ENCODE measurements at places on chromosomes 2 and 18. TPM values are rescaled to one million over a fixed set of nuclear protein-coding genes. Genes with fewer than 3 reads are reported as not detected.

Gene SLC19A3
- 10.1 TPM for polyA plus RNA-seq

Gene CCDC150
- polyA plus RNA-seq: 27.5 TPM

Gene RGPD3
- 0.49 TPM for polyA plus RNA-seq

Gene RND3
- 44.5 TPM for polyA plus RNA-seq

Gene CCDC148
- polyA plus RNA-seq: 8.4 TPM

Gene GPR35
- 3.2 TPM for polyA plus RNA-seq

Gene ZBTB7C
- polyA plus RNA-seq: 12.3 TPM

Gene HOXD12
- polyA plus RNA-seq: 0.76 TPM

Gene RAB6C
- polyA plus RNA-seq: 0.44 TPM

Gene ANKRD39
- 8.6 TPM for polyA plus RNA-seq

Measured in renal cortex interstitium (tissue), 15 donors.